ENCODE measurements at places on chromosomes 7 and 10.

GRCh38 chr10:125249948-125250347, 89.6 kb upstream of the CTBP2 start:
- no peak for DNase-seq

DNA sequence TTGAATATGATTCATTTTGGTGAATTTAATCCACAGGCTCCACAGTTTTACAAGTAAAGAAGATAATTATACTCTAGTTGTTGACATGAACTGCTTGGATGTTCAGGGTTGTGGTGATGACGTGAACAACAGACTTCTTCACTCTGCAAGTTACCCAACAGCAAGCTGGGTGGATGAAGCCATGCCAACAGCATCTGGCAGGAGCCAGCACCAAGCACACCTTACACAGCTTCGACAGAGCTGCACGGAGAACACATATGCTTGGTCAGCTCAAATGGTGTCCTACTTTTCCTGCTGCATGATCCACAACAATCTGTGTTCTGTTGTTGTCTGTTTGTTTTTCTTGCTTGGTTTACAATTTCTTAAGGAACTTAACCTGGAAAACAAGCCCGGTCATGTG, 9.8 kb downstream of the NOD1 start:
- no peak for DNase-seq

DNA sequence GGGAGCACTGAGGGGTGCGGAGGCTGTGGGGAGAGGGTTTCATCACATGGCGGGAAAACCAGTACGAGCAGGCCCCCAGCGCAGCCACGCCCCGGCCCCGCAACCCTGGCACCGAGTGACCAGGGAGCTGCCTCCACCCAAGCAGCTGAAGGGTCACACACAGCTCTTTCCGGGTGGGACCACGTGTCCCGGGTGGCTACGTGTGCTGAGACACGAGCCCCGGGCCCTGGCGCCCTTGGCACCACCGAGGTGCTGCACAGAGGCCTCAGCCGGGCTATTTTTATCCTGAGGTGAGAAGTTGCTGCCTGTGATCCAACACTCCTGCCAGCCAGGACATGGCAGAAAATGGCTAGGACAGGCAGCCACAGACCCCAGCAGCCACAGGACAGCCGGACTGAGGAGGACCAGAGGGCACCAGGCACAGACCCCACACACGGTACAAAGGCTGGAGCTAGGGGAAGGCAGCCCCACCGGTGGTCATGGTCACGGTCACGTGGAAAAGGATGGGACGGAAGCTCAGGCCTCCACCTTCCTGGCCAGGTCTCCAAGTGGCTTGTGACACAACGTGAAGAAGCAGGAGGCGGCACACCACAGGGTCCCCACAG, 223.7 kb downstream of the MAD1L1 start:
- no peak for DNase-seq

GRCh38 chr10:27391325-27391724, 112.8 kb upstream of the RAB18 start:
- DNase-seq, result no peak

DNA sequence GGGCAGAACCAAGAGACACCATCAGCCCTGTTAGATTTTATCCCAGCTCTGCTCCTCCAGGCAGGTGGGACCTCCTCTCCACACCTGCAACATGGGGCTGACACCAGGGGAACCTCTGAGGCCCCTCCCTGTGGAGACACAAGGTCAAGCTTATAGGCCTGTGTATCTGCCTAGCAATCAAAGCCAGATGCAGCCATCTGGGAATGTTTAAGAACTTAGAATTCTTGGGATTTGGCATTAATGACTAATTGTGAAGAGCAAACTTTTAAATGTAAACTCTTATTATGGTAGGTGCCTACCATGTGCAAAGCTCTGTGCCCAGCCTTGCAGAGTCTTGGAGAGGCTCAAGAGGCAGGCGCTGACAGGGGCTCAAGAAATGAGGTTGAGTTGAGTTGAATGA, 52.1 kb downstream of the TBATA start:
- DNase-seq, result no peak

- no peak for DNase-seq
Observed at GRCh38 chr10:14093730-14094484, 236.8 kb downstream of the FRMD4A start.

- DNase-seq, result no peak
Observed at GRCh38 chr7:109256762-109257560, 687.3 kb downstream of the DNAJB9 start.

GRCh38 chr7:97009753-97010732, 4.7 kb downstream of the DLX6 start:
- no peak for DNase-seq

- no peak for DNase-seq
Observed at GRCh38 chr7:117666689-117667088, 186.9 kb downstream of the CFTR start.

GRCh38 chr10:13340626-13341376, 7.3 kb downstream of the SEPHS1 start:
- DNase-seq, result no peak

GRCh38 chr7:81260152-81260551, 341.3 kb upstream of the SEMA3C start:
- no peak for DNase-seq

- no peak for DNase-seq
Observed at GRCh38 chr10:23174977-23175512, 17.1 kb upstream of the PTF1A start.

- no peak for DNase-seq
Observed at GRCh38 chr7:118350260-118350659, 125.8 kb downstream of the ANKRD7 start.

GRCh38 chr7:46616636-46617035, 695.6 kb upstream of the IGFBP3 start:
- peak; percentile 13 for DNase-seq

DNA sequence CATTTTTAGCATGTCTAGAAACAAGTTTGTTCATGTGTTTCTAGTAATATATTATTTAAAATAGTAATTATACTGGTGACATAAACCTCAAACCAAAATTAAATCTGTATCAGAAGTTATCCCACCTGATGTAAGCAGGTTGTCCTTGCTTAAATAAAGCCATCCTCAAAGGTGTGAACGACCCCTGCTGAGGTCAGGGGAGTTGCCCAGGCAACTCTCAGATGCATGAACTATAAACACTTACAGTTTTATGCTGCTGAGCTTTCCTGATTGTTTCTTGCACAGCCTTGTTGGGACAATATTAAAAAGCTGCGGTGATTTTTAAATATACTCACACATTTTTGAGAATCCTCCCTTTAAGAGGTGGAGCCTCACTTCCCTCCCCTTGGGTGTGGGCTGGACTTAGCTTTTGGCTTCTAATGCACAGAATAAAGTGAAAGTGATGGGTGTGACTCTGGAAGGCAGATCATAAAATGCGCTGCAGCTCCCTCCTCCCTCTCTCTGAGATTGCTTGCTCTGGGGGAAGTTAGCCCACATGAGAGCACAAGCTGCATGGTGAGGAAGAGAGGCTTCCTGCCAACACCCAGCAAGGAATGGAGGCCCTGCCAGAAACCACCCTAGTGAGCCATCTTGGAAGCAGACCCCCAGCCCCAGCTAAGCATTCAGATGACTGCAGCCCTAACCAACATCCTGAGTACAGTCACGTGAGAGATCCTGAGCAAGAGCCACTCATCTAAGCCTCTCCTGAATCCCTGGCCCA, 152.7 kb downstream of the SKIDA1 start:
- DNase-seq, result peak; percentile 80

GRCh38 chr7:48384180-48384752, 213.0 kb downstream of the ABCA13 start:
- DNase-seq, result no peak

DNA sequence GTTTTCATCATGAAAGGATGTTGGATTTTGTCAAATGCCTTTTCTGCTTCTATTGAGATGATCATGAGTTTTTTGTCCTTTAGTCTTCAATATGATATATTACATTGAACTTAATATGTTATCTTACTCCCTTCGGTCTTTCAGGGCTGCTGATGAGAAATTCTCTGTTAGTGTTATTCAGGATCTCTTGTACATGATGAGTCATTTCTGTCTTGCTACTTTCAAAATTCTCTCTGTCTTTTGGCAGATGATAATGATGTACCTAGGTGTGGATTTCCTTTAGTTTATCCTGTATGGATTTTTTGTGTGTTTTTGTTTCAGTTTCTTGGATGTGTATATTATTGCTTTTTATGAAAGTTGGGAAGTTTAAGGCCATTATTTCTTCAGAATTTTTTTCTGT, 320.9 kb upstream of the NPSR1 start:
- DNase-seq, result no peak

DNA sequence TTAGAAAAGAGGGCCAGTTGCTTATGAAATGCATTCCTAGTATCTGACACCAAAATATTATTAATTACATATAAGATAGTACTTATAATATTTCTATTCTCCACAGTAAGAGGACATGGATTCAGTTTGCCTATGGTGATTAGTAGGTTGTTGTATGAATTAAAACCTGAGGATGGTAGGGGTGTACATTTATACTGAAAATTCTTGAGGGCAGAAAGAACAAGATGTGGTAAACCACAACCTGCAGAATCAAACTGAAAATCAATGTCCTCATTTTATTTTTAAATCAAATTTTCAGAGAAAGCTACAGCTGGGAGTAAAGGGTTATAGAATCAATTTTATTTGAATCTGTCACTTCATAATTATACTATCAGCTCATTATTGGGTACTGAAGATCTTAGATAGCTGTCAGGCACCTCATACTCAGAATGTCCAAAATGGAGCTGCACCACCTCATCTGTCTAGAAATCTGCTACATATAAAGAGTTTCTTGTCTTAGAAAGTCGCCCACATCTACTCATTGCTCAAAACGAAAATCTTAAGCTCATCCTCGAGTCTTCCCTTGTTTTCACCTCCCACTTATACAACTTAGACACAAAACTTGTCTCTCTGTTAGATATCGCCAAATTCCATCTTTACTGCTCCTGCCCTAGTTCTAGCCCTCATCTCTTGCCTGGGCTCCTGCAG, 65.4 kb downstream of the MYO3A start:
- no peak for DNase-seq

GRCh38 chr10:84493951-84494848, 165.8 kb downstream of the CCSER2 start:
- peak; percentile 35 for DNase-seq

GRCh38 chr10:118305730-118306129, 36.4 kb downstream of the FAM204A start:
- no peak for DNase-seq

- no peak for DNase-seq
Observed at GRCh38 chr7:4131063-4131462, 551.0 kb upstream of the FOXK1 start.
